Foreskin fibroblast (primary cell): ENCODE measurements at places on chromosomes 16 and 17.

DNA sequence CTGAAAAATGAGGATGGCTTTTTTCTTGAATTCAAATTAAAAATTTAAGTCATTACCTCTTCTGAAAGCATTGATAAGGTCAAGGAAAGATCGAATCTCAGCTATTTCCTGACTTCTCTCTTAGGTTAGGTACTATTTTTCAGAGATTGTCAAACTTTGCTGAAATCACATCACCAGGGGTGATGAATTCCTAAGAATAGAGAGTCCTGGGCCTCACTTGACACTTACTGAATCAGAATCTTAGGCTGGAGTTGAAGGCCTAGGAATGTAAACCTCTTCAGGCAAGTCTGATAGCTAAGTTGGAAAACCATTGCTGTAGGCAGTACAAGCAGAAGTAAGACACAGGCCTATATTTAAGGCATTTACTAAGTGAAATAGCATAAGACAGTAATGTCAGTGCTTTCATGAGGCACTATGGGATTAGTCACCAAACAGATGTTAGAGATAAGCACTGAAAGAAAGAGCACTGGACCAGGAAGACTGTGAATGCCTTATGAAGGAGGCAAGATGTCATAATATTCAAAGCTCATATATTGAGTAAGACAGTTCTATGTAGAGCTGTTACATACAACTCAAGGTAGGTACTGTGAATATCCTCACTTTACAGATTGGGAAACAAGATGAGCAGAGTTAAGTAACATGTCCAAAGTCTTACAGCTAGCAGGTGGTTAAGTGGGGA is 21.5 kb downstream of the DCAF7 start:
- DNase-seq: peak; percentile 83

- peak; percentile 61 for DNase-seq
Observed at GRCh38 chr17:49193513-49194296, 16.7 kb downstream of the GNGT2 start.

GRCh38 chr17:38544839-38545209 is 60.9 kb downstream of the SRCIN1 start:
- no peak for DNase-seq

- no peak for DNase-seq
Observed at GRCh38 chr17:68004201-68004600, 7.9 kb upstream of the C17orf58 start.

DNA sequence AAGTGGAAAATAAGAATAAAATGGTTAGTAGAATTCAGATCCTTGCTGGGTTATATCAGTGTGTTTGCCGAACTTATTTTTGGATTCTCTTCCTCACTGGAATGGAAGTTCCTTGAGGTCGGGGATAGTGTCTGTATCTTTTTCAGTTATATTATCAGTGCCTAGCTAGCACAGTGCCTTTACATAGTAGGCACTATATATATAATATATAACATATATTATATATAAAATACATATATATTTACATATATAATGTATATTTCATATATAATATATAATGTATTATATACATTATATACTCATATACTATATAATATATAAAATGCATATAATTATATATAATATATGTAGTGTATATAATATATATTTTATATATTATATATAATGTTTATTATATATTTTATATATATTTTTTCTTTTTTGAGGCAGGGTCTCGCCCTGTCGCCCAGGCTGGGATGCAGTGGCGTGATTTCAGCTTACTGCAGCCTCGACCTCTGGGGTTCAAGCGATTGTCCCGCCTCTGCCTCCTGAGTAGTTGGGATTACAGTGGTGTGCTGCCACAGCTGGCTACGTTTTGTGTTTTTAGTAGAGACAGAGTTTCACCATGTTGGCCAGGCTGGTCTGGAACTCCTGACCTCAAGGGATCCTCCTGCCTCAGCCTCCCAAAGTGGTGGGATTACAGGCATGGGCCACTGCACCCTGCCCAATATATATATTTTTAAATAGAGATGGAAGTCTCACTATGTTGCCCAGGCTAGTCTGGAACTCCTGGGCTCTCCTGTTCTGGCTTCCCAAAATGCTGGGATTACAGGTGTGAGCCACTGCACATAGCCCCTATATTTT is 3.2 kb downstream of the NFATC3 start:
- no peak for DNase-seq

- DNase-seq: no peak
Observed at GRCh38 chr17:76153202-76153601, 12.2 kb upstream of the FOXJ1 start.

DNA sequence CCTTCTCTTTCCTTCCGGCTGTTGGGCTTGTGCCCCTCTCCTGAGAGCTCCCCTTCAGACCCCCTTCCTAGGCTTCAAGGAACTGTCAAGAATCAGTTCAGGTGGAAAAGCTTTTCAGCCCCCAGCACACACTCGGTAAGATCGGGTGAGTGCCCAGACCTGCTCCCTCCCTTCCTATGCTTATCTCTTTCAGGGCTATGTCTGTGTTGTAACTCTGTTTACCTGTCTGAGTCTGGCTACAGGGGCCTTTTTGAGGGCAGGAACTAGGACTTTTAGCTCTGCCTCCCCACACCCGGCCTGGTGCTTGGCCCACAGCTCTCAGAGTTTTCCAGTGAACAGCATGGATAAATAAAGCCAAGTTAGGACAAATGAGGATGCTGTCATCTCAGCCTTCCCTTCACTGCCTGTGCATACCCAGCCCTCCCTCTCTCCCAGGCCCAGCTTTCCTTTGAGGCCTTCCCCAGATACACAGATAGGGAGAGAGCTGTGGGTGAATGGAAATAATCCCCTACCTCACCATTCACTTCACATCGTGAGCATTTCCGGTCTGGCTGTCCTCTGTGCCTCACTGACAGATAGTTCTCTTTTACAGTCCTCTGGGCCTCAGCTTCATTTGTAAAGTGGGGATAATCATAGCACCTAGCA is 5.7 kb upstream of the MRPS23 start:
- DNase-seq: no peak

DNA sequence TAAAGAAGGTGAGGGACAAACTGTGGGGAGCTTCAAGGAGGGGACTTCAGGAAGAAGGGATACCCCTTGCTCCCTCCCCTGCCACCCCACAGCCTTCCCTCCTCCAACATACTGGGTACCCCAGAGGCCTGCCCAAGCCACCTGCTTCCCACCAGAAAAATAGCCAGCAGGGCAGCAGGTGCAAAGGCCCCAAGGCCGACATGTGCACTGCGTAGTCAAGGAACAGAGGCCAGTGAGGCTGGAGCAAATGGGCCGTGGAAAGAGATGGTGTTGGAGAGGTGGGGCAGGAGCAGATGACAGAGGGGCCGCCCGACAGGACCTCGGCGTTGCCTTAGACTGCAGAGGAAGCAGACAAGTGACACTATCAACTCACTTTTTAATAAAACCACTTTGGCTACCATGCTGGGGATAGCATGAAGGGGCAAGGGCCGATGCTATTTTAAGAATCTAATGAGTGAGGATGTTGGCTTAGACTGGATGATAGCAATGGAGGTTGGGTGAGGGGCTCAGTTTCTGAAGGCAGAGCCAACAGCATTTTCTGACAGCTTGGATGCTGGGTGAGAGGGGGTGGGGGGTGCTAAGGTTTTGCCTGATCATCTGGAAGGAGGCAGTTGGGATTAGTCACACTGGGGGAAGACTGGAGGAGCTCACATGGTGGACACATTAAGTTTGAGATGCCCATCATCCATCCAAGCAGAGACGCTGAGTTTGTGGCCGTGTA is 72.8 kb upstream of the TOB1 start:
- no peak for DNase-seq
